ENCODE measurements at places on chromosomes 7 and 10. TPM values are rescaled to one million over a fixed set of nuclear protein-coding genes. Genes with fewer than 3 reads are reported as not detected.

DNA sequence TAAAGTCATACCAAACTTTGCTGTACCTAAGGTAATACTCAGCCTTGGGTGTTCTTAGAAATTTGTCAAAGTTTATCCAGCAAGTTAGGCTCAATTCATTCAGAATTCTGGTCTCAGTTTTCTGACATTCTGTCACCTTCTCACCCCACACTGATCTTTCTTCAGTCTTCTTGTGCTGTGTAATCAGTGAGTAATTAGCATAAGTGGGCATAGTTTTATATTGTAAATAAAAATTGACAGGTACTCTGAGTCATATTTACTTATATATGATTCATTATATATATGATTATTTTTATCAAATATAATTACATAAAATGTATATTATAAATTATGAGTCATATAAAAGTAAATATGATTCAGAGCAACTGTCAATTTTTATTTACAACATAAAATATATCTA lies 170.9 kb upstream of the MAGI2 start:
- DNase-seq, result no peak

- DNase-seq, result no peak
Measured at GRCh38 chr10:114638821-114639625, 19.1 kb downstream of the ABLIM1 start.

- DNase-seq, result no peak
Measured at GRCh38 chr10:131032329-131033165, 279.0 kb downstream of the TCERG1L start.

Gene FRA10AC1
- 15.0 TPM for total RNA-seq

GRCh38 chr7:29371472-29371871 lies 176.9 kb downstream of the CHN2 start:
- no peak for DNase-seq

Gene ENKUR
- 1.6 TPM for total RNA-seq

Gene CNNM1
- total RNA-seq, result 0.24 TPM

DNA sequence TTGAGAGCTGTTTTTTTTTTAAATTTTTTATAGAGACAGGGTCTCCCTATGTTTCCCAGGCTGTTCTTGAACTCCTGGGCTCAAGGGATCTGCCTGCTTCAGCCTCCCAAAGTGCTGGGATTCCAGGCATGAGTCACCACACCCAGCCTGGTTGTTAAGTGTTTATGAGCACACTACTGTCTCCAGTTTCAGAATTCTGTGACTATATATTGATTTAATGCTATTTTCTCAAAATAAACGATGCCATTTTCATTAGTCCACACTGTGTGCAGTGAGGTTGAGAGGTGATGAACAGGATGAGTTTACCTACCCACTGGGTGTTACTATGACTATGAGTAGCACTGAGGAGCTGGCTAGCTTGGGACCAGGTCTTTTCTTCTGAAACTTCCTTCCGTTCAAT lies 110.9 kb upstream of the FAM180A start:
- DNase-seq, result no peak

Gene PNLIPRP1
- not detected for total RNA-seq

- DNase-seq, result no peak
Measured at GRCh38 chr7:21927693-21928092, 18.0 kb downstream of the CDCA7L start.

Gene HECTD2
- total RNA-seq, result 22.1 TPM

- DNase-seq, result no peak
Measured at GRCh38 chr7:22357311-22358175, 589 bp upstream of the RAPGEF5 start.

GRCh38 chr7:33750177-33750576 lies 155.2 kb upstream of the BMPER start:
- no peak for DNase-seq

DNA sequence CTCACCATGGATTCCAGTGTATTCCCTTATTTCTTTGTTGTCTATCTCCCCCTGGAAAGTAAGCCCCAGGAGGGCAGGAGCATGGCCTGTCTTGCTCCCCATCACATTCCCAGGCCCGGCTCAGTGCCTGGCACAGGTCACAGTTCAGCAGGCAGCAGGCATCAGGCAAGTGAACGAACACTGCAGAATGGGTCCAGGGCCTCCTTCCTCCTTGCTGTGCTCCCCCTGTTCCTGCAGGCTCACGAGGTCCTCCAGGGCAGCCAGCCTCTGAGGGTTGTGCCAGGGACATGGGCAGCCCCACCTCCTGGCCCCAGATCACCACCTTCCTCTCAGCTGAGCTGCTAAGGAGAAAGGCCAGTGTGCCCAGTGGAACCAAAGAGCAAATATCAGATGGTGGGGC lies 41.8 kb downstream of the PDLIM1 start:
- DNase-seq, result peak; percentile 60

Gene HOXA7
- total RNA-seq, result not detected

DNA sequence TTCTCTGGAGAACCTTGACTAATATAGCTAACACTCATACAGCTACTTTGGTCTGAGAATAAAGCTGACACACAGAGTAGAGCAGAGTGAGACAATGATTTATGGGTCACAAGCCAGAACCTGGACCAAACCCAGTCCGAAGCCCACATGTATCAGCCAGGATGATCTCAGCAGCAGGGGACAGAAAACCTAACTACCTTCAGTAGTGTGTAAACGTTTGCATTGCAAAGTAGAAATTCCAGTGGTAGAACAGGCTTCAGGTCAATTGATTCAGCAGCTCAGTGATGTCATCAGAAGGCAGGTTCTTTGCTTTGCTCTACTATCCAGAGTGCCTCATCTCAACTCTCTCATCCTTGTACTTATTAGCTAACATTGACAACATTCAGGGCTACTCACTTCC lies 62.5 kb upstream of the PALS2 start:
- no peak for DNase-seq

Gene GIMAP7
- not detected for total RNA-seq

GRCh38 chr10:59025981-59026765 lies 150.3 kb upstream of the PHYHIPL start:
- DNase-seq, result no peak

Gene CALHM1
- total RNA-seq, result not detected

- no peak for DNase-seq
Measured at GRCh38 chr7:108335269-108335918, 120.8 kb downstream of the NRCAM start.

DNA sequence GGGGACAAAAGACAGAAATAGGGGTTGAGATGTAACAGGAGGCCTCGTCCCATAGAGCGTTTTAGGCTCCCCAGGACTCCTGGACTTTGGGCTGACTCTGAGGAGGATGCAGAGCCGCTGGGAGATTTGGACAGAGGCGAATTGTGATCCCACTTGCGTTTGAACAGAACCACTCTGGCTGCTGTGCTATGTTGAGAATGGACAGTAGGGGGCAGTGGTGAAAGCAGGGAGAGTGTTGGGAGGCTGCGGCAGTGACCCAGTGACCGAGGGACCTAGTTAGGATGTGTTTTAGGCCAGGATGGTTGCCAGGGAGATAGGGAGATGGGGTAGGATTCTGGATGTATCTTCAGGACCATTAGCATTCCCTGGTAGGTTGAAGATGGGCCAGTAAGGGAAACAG lies 271.6 kb downstream of the CCDC3 start:
- no peak for DNase-seq

DNA sequence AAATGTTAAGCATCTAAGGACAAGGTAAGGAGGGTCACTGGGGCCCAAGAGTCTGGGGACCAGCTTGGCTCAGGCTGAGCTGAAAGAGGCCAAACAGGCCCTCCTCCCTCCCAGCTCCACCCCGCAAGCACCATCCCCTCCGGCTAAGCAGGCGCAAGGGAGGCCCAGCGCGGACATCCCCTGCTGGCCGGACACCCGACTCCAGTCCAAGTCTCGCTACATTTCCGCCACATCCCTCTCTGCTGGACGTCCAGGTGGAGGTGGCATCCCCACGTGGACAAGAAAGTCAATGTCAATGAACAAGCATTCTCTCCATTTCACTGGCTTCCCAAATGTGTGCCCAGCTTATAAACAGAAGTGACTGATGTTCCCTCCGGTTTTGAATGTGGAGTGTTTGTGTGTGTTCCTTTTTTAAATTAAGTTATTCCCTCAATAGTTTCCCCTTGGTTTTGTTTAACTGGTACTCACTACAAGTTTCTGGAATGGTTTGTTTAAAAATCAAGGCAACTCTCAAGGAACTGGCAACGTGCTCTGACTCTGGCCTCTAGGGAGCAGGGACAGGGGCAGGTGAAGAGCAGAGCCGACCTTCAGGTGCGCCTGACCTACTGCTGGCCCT lies 35.4 kb downstream of the PSAP start:
- DNase-seq, result no peak

DNA sequence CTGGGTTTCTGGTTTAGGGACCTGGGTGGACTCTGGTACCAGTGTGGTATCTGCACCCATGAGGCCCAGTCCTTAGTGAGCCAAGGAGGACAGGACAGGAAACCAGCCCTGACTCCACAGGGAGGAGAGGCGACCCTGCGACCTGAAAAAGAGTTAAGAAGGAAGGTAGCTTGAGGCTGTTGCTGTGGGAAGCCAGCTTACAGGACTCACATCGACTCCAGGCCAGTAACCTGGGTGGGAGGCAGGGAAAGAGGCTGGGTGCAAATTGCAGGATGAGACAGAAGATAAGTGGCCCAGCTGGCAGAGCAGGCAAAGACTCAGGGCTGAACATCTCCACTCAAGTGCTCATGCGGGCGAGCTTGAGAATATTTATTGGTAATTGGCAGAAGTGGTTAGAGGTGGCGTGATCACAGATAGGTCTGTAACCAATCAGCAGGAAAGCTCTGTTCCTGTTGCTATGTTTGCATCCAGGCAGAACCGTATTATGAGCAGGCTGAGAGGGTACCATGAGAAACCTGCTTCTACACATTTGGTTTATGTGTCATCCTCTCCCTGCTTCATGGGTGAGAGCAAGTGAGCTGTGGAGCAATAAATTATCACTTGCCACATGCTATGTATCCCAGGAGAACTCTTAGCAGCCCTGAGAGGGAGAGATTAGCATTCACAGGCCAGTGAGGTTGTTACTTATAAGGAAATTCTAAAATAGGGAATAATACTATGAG lies 11.0 kb downstream of the TLL2 start:
- peak; percentile 62 for DNase-seq

Gene TAS2R41
- total RNA-seq, result not detected

GRCh38 chr7:150479023-150479716 lies 28.7 kb downstream of the GIMAP8 start:
- no peak for DNase-seq
